ENCODE measurements at places on chromosomes 7 and 10.

DNA sequence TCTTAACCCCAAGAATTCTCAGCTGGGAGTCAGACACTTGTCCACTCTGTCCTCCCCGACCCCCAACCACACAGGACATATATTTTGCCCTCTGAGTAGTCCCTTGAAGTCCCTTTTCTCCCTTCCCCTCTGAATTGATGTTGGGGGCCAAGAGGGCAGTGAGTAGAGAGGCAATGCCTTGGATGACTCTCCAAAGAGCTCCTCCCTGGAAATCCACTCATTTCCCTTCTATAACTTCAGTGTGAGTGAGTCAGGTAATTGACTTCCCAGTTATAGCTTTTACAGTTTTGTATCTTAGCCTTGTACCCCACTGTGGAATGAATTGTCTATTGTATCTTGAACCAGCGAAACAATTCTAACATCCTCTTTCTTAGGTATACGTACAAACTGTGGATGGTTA lies 9.2 kb upstream of the ODAD2 start:
- DNase-seq = no peak

DNA sequence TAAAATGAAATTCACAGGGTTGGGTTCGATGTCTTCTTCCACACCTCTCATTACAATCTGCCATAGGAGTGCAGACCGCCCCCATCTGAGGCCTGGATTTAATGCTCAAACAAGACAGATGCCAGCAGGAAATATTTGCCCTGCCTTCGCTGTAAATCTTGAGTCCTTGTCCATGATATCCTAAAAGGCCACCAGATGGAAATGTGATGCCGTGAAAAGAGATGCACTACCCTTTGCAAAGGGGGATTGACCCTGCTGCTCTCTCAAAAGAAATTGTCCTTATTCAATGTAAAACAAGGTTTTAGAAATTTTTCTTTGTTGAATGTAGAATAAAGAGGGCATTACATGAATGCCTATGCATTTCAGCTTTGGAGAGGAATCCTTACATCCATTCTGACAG lies 37.5 kb downstream of the AGAP4 start:
- no peak for DNase-seq

DNA sequence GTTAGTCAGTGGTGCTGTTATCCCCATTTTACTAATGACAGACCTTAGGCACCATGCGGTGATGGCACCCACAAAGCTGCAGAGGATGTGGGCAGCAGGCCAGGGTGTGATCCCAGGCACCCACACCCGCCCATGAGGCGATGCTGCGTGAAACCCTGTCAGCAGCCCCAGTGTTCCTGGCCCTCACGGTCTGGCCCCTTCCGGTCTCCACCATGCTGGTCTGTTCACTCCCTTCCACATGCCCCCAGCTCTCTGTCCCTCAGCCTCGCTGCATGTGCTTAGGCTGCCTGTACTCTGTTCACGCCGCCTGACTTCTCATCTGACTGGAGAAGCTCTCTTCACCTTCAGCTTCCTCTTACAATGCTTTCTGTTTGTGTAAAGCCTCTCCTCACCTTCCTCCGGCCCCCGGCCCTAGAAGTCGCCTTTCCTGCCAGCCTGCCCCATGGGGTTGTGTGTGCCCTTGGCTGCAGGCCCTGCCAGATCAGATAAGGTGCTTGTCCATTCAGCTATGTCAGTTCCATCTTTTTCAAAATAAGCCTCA lies 17.6 kb upstream of the ORAI2 start:
- no peak for DNase-seq

DNA sequence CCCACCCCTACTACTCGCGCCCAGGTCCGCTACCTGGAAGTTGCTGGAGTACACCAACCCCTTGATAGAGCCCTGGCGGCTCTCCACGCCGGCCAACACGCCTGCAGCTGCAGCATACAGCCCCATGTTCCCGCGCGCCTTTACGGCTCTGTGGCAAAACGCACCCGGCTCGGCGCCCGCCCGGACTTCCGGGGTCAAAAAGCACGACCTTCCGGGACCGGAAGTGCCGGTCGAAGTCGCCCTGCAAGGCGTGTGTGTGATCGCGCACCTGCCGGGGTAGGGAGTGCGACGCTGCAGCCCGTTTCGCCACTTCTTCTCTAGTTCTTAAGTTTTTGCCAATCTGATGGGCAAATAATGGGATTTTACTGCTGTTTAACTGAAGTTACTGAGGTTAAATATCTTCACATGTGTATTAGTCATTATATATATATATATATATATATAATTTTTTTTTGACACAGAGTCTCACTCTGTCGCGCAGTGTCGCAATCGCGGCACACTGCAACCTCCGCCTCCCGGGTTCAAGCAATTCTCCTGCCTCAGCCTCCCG lies at the start of gene NSUN5:
TSS of gene NSUN5 (minus strand) at position 162 of the 550 bp plus-strand sequence. CDS start at position 126, 36 bp downstream.
- no peak for DNase-seq

DNA sequence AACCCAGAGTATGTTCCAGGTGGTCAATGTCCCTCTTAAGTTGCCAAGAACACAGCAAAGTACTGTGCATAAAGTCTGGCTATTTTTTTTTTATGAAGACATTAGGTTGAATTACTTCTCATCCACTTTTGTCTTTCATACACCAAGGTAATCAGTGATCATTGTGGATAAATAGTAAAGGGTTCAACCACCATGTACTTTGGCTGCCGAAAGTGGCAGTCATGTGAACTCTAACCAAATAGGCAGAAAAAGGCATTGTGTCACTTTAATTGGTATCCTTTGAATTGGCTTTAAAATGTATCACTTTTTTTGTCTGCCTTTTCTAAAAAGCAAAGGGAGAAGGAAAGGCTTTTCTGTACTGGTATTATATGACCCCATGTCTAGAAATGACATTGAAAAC lies 7.3 kb downstream of the ITIH2 start:
- no peak for DNase-seq

- no peak for DNase-seq
These were observed 72.3 kb upstream of the APBB1IP start for GRCh38 chr10:26365681-26366358.

- no peak for DNase-seq
These were observed 173.6 kb downstream of the ADAM12 start for GRCh38 chr10:126214679-126215078.

DNA sequence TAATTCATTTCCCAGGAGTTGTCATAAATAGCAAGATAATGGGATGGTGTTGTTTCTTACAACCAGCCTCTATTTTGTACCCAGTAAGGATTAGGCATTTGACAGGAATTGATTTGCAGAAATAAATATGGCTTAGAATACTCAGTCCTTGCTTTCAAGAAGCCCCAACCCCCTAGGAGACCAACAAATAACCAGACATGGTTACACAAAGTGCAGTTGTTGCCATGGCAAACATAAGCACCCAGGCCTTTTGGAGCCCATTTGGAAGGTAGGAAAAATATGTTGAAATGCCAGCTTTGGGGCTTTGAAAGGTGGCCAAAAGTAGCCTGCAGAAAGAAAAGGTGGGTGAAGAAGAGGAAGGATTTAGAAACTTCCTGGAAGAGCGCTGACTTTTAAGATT lies 397.5 kb downstream of the CDC14C start:
- DNase-seq = no peak

DNA sequence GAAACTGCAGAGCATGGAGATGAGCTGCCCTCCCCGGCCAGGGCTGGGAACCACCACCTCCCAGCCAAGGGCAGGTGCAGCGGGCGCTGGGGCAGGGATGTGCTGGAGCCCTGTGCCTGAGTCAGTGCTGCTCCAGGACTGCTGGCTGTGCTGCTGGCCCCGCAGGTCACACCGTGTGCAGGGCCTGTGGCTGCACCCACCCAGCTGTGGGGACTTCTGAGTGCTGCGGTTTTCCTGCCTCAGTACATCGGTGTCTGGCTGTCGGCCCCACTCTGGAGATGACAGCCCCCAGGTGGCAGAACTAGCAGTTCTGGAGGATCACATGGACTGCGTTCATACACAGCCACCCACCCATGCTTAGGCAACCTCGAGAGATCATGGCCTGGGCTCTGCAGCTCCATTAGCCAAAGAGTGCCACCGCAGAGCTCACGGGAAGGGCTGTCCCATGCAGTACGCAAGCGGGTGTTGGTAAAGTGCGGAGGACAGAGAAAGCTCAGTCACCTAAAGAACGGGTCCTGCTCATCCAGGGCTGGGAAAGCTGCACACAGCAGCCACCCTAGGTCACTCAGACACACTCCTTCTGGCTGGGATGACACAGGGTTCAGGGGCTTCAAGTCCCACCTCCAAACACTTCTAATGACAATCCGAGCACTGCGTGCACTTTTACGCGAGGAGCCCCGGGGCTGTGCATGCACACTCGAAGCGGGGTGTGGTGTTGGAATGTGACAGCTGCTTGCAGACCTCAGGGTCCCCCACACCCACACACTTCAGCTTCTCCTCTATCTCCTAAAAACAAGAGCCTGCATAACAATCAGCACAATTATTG lies 198.1 kb upstream of the PPP2R2D start:
- no peak for DNase-seq

DNA sequence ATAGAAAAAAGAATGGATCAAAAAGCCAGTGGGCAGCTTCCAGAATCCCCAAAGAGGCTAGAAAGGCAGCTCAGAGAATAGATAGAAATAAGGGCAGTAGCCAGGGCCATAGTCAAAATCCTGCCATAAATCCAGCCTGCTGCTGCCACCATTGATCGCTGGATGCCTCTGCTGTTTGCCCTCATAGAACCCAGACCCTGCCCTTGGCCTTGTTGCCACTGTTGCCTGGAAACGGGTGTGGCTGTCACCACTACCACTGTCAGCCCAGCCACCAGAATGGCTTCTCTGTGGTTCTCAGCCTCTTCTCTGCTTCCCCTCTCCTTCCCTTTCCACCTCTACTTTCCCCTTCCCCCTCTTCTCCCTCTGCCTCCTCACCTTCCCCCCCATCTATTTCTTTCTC lies 57.8 kb downstream of the HHEX start:
- no peak for DNase-seq

DNA sequence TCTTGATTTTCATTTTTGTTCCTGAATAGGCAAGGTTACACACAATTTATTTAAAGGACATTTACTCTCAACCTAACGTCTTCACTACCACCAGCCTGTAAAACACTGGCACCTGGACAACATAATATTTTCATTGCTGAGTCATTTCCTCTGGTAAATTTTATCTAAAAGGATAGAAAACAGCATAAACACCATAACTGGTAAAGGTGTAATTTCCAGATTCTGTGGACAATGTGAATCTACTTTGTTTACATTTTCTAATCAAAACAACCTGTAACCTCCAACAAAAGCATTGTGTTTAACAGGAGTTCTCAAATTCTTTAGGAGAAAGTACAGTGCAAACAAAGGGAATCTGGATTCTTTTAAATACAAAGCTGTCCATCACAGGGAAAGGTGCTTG lies 472.0 kb upstream of the AKR1E2 start:
- DNase-seq = no peak

- no peak for DNase-seq
These were observed 16.3 kb downstream of the ZMIZ2 start for GRCh38 chr7:44764665-44765578.

DNA sequence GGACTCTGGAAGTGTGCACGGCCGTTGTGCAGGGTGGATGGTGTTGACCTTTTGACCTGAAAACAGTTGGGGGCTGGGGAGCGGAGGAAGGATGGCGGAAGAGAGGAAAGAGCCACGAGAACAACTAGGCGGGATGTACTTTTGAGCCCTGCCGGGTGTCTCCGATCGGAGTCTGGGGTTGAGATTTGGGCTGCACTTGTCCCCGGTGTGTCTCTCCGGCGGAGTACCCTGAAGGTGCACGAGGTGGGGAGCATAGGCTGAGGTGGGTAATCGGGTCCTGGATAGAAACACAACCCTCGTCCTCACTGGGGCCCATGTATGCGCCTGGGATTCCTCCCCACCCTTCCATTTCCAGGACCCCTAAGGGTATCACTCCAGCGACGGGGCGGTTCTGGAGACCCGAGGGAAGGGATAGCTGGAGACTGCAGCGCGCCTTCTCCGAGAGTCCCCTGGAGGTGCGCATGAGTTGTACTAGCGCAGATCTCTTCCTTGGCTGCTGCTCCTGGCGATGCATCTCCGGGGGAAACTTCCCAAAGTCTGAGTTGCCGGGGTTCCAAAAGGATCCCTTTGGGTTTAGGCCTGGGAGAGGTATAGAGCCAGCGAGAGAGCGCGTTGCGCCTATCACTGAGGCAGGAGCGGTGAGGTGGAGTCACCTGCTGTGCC lies 4.6 kb upstream of the HMX2 start:
- DNase-seq = no peak

- DNase-seq = no peak
These were observed 67.1 kb downstream of the BMPR1A start for GRCh38 chr10:86823565-86823964.

DNA sequence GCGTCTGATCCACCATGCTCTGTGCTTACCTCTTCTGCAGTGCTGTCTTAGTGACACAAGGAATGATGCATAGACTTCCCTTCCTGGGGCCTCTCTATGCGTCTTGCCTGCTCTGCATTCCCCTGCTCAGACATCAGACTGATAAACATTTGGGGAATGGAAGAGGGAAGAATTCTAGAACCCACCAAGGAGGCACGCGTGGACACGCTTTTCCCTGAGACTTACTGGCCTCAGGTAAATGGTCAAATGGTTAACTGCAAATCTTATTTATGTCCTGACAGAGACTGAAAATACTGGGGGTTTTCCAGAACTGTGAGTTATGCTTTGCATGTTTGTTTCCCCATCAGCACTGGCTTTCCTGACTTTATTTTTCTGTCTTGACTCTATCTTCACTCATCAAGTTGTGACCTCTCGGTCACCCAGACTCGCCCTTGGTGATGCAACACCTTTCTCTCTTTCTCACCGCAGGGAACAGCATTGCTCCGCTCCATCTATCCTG lies 285.9 kb upstream of the FZD8 start:
- no peak for DNase-seq

GRCh38 chr10:97861097-97861750 lies 11.6 kb downstream of the GOLGA7B start:
- DNase-seq = peak; percentile 23

GRCh38 chr7:81811956-81812865 lies 42.4 kb upstream of the HGF start:
- DNase-seq = no peak

GRCh38 chr7:108203537-108203936 lies 73.4 kb upstream of the LAMB4 start:
- DNase-seq = no peak

DNA sequence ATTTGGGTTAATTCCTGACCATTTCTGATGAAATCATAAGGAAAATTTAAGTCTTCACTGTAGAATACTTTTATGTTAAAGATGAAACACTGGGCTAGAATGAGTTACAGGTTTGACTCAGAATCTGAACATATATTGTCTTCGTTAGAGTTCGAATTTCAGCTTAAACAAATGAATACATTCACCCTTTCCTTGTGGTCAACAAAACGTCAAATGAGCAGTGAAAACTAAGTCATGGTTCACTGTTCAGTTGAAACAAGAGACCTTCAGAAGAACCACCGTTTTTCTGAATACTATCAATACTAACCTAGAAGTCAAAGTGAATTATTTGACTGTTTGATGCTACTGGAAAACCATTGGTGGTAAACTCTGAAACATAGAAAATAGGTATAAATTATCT lies 235.2 kb upstream of the ZWINT start:
- DNase-seq = no peak

- DNase-seq = no peak
These were observed 23.8 kb upstream of the AOAH start for GRCh38 chr7:36748017-36748487.

DNA sequence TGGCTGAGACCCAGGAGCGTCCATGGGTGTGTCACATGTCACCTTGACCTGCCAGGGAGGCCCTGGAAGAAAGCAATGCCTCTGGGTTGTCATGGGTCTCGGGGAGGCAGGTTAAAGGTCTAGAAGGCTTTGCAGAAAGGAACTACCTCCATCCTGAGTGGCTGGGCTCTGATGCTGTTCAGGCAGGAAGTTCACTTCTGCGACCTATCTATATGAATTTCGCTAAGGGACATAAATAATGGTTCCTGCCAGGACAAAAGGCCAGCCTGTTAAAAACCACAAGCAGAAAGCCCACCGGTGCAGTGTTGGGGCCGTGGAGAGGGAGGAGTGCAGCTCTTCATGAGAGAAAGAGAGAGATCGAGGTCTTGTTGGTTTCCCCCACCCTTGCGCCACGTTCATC lies 182.9 kb downstream of the PTPN20 start:
- no peak for DNase-seq
